Uterus (tissue), 4 donors: ENCODE measurements at places on chromosomes 3 and 15. TPM values are rescaled to one million over a fixed set of nuclear protein-coding genes. Genes with fewer than 3 reads are reported as not detected.

HDAC11 gene
- 20.6 TPM for total RNA-seq

GRCh38 chr3:4776399-4776979 is 202.7 kb upstream of the BHLHE40 start:
- DNase-seq, result no peak

GRCh38 chr3:44525060-44525459 is 29.9 kb upstream of the ZKSCAN7 start:
- DNase-seq, result no peak

GRCh38 chr3:195258449-195259153 is 12.4 kb downstream of the XXYLT1 start:
- no peak for DNase-seq
